ENCODE measurements at places on chromosomes 4 and X.

GRCh38 chr4:118124997-118125396, 90.7 kb downstream of the NDST3 start:
- DNase-seq: no peak

DNA sequence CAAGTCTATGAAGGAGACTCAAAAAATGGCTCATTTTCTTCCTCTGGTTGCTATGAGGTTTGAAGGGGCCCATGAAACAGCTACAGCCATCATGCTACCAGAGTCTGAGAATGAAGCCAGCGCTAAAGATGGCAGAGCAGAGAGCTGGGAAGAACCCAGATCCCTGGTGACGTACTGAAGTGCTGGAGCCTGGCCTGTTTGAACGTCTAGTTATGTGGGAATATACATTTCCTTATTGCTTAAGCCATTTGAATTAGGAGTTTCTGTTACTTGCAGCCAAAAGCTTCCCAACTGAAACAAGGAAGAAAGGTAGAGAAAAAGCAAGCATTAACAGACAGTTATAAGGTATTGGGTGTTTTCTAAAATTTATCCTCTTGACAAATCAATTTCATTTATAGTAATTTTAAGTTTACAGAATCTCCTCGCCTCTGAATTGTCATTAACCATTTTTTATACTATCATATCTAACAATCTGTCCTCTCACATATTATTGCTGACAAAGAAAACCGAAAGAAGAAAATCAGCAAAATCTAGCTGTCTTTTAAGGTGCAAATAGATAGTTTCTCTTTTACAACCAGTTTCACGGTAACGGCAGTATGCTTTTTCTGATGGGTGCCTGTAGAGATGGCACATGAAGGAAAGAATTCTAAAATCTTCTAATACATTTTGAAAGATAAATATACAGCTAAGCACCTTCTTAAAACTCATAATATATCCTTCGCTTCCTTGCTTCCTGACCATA, 8.9 kb upstream of the COQ2 start:
- DNase-seq: no peak

DNA sequence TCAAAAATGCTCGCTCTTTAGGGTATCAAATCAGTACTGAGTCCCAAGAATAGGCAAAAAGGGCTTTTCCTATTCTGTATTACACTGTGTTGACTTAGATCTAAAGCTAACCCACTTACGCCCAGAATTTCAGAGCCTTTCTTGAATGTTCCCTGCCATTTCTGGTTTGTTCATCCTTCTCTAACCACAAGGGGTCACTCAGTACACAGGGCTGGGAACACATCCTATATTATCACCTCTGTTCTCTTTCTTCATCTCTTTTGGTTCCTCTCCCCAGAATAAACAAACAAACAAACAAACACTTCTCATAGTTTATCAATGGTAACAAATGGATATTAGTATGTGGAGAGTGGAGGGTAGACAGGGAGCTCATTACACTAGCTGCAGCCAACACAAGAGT, 25.5 kb upstream of the MORC4 start:
- no peak for DNase-seq

DNA sequence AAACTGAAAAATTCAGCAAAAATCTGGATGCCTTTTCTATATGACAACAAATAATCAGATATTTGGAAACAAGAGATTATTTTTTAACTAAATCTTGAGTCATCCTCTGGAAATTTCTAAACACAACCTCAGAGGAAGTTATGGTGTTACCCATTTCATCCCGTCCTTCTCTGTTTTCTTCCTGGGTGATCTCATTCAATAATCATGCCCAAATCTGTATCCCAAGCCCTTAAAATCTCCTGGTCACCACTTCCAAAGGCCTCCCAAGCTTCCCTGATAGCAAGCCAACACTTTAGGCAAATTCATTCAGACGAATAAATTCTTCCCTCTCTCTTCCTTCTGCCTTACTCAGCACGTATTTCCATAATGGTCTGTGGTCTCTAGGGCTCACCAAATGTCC, 9.7 kb upstream of the SORCS2 start:
- DNase-seq: no peak

DNA sequence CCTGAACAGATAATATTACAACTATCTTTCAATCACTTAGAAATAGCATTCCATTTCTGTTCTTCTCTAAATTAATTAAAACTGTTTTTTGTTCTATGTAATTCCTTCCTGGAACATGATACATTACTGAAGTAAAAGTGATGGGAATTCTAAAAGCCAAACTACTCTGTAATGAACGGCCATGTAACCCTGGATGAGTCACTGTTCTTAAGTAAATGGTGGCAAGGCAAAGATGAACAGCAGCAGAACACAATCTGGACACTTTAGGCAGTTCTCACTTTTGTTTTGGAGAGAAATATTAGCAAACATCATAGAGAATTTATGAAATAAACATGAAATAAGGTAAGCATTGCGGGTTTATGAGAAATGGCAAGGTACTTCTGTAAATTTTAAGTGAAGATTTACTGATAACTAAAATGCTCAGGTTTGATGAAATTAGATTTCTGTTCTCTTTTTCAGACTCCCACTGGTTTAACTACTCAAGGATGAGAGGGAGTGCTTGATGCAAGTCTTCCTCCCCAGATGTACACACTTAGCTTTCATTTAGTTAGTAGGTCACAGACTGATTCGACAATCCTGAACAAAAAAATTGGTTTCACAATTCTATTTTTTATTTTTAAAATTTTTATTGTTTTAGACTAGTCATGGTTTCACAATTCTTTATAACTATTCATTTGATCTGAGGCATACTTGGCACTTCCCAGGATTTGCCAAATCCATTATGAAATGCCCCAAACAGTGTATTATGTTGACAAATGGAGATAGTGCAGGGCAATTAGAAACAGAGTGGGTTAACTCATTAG, 964 bp upstream of the GPR82 start:
- DNase-seq: no peak

- DNase-seq: no peak
Observed at GRCh38 chr4:80124246-80125211, 51.5 kb upstream of the ANTXR2 start.

DNA sequence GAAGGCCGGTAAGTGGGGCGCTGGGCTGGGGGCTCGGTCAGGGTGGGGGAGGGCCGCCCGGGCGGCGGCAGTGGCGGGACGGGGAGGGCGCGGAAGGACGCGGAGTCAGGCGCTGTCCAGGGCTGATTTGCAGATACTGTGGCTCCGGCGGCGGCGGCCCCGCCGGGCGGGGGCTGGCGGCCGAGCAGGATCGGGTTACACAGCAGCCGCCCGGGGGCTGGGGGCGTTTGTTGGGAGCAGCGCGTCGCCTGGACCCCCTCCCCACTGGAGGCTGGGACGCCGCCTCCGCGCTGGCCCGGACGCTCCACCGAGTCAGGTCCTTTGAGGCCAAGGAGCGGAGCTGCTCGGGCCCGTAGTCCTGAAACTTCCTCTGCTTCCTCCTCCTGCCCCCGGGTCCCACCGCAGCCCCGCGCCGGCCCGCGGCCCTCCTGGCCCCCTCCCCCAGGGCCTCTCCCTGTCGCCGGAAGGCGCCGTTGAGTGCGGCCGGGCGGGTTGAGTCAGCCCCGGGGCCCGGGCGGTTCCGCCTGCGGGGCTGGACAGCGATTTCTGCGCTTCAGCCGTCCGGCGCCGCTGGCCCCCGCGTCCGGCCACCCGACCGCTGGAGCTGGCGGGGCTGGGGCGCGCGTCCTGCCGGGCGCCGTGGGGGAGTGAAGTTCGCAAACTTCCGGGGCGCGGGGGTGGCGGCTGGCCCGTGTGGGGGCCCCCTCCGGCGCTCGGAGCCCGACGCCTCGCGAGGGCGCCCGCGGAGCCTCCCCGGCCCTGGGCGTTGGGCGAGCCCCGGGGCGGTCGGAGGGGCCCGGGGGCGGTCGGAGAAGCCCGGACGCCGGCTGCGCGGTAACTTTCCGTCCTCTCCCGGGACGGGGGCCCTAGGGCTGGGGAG, 746 bp downstream of the REST start:
- peak; percentile 79 for DNase-seq

DNA sequence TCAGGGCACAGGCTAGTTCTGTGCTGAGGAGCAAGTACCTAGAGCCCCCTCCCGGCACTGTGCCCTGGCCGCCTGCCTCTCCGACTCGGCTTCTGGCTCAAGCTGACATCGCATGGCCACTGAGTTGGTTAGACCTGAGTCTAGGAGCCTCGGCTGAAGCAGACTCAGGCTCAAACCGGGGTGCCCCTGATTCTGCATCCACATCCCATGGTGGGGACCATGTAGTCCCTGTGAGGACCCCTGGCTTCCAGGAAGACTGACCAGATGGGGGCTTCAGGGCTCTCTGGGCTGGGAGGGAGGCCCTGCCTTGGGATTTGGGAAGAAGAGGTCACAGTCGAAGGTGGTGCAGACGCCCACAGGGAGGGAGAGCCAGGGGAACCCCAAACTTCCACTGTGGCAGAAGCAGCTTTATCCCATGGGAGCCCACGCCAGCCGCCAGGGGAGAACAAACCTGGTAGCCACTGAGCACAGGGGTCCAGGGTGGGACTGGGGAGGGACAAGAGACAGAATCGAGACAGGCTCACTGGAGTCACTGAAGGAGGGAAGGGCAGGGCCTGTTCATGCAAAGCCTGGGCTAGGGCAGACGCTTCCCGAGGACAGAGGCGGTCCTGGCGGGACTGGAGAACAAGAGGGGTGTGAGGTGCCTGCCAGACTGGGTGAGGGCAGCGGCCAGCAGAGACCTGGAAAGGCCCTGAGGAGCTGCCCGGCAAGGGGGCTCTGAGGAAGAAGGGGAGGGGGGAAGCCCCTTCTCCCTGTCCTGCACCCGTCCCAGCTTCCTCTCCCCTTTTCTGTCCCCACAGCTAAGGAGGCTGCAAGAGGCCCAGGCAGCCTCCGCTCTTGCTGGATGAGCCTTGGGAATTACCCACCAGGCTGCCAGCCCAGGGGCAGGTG, 1.1 kb downstream of the PDE6B start:
- DNase-seq: no peak

DNA sequence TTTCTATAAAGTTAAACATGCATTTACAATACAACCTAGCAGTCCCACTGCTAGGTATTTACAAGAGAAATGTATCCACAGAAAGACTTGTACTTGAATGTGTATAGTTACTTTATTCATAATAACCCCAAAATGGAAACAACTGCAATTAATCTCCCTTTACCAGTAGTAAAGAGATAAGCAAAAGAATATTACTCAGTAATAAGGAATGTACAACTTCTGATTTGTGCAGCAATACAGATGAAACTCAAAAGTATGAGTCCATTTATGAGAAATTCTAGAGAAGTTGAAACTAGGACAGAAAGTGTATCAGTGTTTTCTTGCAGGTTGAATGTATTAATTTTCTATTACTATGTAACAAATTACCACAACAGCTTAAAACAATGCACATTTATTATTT, 15.2 kb downstream of the USP53 start:
- DNase-seq: no peak

- no peak for DNase-seq
Observed at GRCh38 chrX:135431886-135432285, 10.1 kb downstream of the SMIM10L2A start.
